ENCODE measurements at places on chromosomes 13 and 19.

DNA sequence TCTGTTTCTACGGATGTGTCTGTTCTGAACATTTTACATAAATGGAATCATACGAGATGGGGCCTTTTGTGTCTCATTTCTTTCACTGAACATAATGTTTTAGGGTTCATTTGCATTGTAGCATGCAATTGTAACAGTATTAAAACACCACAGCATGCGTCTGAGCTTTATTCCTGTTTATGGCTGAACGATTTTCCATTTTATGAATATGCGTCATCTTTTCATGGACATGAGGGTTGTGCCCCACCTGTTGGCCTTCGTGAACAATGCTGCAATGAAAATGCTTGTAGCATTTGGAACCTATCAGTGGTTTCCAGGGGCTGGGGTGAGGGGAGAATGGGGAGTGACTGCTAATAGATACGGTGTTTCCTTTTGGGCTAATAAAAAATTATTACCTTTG, 5.1 kb downstream of the OR10H1 start:
- no peaks in the 10 kb centered on the region for H3K4me1 ChIP-seq
- no peak for DNase-seq
- no peak overlapping the region for H3K4me3 ChIP-seq
- no peak overlapping the region for H3K27ac ChIP-seq
- H3K36me3 ChIP-seq: no peaks in the 10 kb centered on the region
- no peaks in the 10 kb centered on the region for H3K27me3 ChIP-seq

- H3K27me3 ChIP-seq: peaks cover 41% of the 10 kb centered on the region
- no peak for DNase-seq
- no peaks in the 10 kb centered on the region for H3K36me3 ChIP-seq
- H3K4me1 ChIP-seq: 0 out of 2 replicates have a peak, but pooled peaks cover under 1% of the 10 kb centered on the region
Measured at GRCh38 chr19:19256072-19256969, 16.8 kb downstream of the TM6SF2 start.

DNA sequence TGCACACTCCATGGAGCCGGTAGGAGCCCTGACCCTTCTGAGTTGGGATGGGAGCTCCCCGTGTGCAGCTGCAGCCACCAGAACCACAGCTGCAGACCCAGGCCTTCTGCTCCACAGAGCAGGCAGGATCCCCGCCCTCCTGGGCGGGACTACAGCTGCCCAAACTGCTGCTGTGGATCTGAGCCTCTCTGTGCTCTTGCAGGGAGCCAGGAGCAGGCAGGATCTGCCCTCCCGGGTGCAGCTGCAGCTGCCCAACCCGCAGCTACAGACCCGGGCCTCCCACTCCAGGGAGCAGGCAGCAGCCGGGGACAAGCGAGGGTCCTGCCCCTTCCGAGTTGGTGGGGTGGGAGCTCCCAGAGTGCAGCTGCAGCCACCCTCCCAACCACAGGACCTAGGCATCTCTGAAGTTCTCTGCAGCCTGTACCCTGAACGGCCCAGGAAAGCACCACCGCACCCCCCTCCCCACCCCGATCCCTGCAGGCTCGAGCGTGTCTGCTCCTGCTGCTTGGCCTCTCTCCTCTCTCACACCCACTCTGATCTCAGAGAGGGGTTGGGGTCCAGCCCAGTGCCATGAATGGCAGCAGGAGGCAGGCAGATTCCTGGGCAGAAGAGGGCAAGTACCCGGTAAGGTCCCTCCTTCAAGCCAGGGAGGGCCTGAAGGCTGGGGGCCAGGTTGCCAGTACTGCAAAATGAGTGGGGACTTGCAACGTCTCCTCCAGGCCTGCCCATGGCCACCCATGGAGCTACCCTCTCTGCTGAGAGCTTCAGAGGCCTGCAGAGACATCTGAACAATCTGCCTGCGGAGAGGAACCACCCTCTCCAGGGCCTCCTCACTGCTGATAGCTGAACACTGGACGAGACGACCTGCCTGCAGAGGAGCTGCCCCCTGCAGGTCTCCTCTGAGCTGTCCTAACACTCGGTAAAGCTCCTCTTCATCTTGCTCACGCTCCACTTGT, 16.4 kb upstream of the EMP3 start:
- no peak overlapping the region for H3K4me3 ChIP-seq
- H3K27ac ChIP-seq: no peak overlapping the region
- no peak for DNase-seq
- peaks cover 2% of the 10 kb centered on the region for H3K4me1 ChIP-seq
- no peaks in the 10 kb centered on the region for H3K36me3 ChIP-seq
- peaks cover 11% of the 10 kb centered on the region for H3K27me3 ChIP-seq

DNA sequence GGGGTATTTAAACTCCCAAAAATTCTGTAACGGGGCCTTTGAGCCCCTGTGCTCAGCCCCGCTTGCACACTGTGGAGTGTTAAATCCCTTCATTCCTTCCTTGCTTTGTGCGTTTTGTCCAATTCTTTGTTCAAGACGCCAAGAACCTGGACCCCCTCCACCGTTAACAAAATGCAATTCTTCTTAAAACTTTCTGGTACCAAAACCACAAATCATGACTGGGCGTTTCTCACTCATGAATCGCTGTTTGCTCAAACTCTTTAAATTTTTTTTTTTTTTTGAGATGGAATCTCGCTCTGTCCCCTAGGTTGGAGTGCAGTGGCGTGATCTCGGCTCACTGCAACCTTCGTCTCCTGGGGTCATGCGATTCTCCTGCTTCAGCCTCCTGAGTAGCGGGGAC, 881 bp downstream of the ZNF20 start:
- H3K36me3 ChIP-seq: peaks cover 28% of the 10 kb centered on the region
- DNase-seq: peak; percentile 8
- H3K4me1 ChIP-seq: peaks cover 3% of the 10 kb centered on the region
- H3K27ac ChIP-seq: peak overlapping the region; percentile 82
- H3K4me3 ChIP-seq: peak overlapping the region; percentile 96
- H3K27me3 ChIP-seq: no peaks in the 10 kb centered on the region

DNA sequence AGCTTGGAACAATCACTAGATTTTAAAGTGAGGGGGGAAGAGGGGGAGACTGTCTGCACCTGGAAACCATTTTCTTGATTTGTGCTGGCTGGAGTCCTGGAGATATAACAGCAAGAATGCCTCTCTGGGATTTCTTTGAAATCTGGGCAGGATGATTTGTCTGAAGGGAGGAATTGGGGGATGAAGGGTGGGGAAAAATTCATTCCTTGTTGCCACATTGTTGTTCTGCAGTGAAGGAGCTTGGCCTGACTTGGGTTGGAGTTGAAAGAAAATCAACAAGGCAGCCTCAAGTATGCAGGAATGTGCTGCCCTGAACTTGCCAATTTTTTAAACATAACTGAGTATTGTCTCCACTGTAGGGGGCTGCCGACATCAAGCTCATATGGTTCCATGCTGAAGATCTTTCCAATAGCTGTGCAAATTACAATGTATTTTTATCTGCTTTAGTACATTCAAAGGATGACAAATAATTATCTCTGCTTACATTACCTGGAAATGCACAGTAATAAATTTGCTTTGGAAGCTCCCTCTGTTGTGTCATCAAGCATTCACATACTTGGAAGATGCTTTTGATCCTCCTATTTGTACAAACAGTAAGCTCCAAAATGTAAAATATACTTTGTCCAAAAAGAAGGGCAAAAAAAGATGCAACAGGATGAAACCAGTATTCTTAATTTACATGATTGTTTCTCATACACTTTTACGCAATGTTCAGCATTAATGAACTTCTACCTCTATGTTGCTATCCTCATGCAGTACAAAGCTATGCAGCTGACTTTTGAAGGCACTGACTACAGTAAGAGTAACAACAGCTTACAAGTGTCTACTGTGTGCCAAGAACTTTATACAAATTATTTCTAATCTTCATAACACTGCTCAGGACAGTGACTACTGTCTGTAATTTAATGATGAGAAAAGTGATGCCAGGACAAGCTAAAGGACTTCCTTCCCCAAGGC, 627.9 kb upstream of the KLF12 start:
- no peaks in the 10 kb centered on the region for H3K27me3 ChIP-seq
- no peak overlapping the region for H3K27ac ChIP-seq
- no peak for DNase-seq
- H3K36me3 ChIP-seq: no peaks in the 10 kb centered on the region
- no peak overlapping the region for H3K4me3 ChIP-seq
- no peaks in the 10 kb centered on the region for H3K4me1 ChIP-seq

GRCh38 chr13:69980799-69981198, 126.8 kb upstream of the ATXN8OS start:
- DNase-seq: no peak
- H3K27ac ChIP-seq: no peak overlapping the region
- H3K4me3 ChIP-seq: no peak overlapping the region
- no peaks in the 10 kb centered on the region for H3K4me1 ChIP-seq

- H3K27me3 ChIP-seq: peaks cover 42% of the 10 kb centered on the region
- no peak overlapping the region for H3K27ac ChIP-seq
- no peak for DNase-seq
Measured at GRCh38 chr19:41910240-41910991, 17.8 kb downstream of the ERFL start.

- H3K27ac ChIP-seq: peak overlapping the region; percentile 84
- DNase-seq: no peak
- peaks cover 6% of the 10 kb centered on the region for H3K4me1 ChIP-seq
- no peaks in the 10 kb centered on the region for H3K27me3 ChIP-seq
Measured at GRCh38 chr19:52188822-52189734, 774 bp upstream of the PPP2R1A start.

Measured in IMR-90 (cell line).